ENCODE measurements at places on chromosomes 1 and 21.
A peak's percentile ranks its signal among the peaks of the same experiment; 100 is the strongest.

- DNase-seq, result peak; percentile 21
Measured at GRCh38 chr1:48203287-48203900, 19.1 kb upstream of the SLC5A9 start.

- peak; percentile 95 for DNase-seq
Measured at GRCh38 chr1:182614796-182615454, 10.7 kb upstream of the RGS16 start.

- DNase-seq, result peak; percentile 12
Measured at GRCh38 chr1:192831706-192832355, 23.0 kb downstream of the RGS2 start.

DNA sequence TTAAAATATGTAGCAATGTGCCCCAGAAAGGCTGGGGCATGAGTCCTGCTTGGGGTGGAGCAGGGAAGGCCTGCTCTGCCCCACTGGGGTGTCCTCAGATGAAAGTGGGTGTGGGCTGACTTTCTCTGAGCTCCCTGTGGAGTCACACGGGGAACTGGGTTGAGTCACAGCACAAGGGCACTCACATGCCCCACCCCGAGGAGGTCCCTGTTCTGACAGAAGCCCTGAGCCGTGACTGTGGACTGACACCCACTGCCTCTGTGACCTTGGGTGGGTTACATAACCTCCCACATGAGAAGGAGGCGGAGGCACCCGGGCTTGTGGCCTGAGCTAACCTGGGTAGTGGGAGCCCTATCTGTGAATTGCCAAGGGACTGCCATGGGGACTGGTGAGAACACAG, 52.5 kb upstream of the TINAGL1 start:
- no peak for DNase-seq

DNA sequence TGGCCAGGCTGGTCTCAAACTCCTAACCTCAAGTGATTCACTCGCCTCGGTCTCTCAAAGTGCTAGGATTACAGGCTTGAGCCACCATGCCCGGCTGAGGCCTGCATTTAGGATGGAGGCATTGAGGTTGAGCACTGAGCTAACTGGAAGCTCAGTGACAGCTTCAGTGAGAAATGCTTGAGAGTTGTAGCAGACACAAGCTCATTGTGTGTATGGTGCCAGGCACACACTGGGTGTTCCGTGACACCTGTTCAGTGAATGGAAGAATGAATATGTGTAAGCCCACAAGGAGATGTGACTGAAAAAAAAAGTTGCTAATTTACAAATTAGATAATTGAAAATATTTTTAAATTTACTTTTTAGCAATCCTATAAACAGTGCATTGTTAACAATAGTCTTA, 21.8 kb downstream of the LURAP1 start:
- DNase-seq, result no peak

- DNase-seq, result peak; percentile 36
Measured at GRCh38 chr1:112881742-112882127, 74.3 kb downstream of the SLC16A1 start.

GRCh38 chr21:29334717-29335428, 36.2 kb downstream of the BACH1 start:
- peak; percentile 56 for DNase-seq

- DNase-seq, result no peak
Measured at GRCh38 chr21:14952916-14953315, 111.9 kb downstream of the NRIP1 start.

GRCh38 chr1:59394706-59395425, 98.0 kb downstream of the FGGY start:
- no peak for DNase-seq

- DNase-seq, result peak; percentile 71
Measured at GRCh38 chr1:115641762-115642167, at the start of gene VANGL1. VANGL1 (plus strand) TSS chr1:115641970; CDS start chr1:115651414, 9,444 bp downstream.

DNA sequence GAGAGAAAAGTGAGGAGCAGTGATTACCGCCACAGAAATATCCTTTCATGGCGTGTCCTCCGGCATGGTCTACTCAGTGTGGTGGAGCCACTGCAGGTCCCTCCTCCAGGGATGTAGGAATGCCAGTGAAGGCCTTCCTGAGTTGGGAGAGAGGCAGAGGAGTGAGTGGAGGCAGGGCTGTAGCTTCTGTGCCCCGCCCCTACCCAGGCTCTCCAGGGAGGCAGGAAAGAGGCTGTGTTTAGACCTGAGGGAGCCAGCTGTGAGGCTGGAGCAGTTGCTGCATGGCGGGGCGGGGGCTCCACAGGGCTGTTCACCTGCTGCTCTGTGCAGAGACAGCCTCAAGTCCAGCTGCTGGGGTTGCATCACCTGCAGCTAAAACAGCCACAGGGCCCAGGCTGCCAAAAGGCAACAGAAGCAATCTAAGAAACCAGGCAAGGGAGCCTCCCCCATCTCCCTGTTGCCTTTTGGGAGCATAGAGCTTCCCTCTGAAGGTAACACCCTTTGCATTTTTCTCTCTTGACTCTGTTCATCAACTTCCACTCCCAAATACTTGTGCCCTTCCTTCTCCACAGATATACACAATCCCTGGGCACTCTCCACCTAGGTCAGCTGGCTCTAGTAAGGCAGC, 801 bp upstream of the ANXA9 start:
- DNase-seq, result peak; percentile 37

GRCh38 chr1:226638001-226638601, 89.5 kb downstream of the STUM start:
- DNase-seq, result no peak

DNA sequence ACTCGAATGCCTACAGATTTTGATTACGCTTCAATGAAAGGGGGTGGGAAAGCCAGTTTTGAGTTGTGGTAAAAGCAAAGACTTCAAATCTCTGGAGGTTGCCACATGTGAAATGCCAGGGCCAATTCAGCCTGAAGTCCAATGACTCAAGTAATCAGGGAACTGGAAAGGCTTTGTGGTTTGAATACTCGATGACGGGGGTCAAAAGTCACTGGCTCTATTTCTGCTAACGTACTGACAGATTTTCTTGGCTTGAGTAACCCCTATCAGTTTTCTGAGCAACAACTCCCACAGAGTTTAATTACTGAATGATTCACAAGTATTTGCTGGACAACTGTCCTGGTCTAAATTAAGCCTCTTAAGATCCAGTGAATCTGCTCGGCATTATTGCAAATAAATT, 152.2 kb downstream of the SIPA1L2 start:
- DNase-seq, result peak; percentile 98

DNA sequence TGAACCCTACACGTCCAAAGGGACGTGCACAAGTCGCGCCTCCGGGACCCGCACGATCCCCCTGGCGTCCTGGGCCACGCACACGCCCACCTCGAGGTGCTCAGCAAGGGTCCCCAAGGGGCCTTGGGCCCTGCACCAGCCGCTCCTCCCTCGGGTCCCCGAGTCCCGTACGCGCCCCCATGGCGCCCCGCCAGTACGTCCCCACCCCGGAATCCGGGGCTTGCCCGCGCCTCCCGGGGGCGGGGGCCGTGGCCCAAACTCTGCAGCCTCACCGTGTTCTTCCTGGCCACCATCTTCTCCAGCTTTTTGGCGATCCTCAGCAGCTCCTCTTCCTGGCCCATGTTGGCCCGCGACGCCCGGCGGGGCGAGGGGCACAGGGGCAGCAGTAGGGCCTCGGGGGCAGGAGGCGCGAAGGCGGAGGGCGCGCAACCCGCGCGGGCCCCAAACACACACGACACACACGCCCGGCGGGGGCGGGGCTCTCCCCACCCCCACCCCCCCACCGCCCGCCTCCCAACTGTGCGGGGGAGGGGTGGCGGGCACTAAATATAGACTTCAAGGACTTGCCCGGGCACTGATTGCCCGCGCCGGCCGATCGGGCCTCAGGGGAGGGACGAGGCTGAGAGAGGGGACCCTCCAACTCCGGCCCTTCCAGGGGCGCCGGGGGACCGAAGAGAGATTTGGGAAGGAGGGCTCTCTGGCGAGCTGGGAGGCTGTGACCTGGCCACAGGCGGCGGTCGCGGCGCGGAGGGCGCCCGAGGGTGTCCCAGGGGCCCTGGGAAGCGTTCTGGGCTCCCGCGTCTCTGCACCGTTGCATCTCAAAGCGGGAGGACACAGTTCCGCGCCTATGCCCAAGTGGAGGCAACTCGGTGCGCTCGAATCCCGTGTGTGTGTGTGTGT, at the start of gene TCEA3:
Gene TCEA3 (minus strand): TSS at position 456 of the 900 bp plus-strand sequence. CDS start 115 bp downstream, at position 341.
- peak; percentile 55 for DNase-seq

DNA sequence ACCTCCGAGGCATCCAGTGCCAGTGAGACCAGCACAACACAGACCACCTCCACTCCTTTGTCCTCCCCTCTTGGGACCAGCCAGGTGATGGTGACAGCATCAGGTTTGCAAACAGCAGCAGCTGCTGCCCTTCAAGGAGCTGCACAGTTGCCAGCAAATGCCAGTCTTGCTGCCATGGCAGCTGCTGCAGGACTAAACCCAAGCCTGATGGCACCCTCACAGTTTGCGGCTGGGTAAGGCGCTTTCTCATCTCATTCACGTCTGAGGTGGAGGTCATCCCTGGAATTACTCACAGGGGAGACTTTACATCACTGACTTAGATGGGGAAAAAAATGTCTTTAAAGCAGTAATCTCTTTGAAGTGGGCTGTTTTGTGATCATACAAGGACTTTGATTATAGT, 106.3 kb downstream of the CD247 start:
- DNase-seq, result no peak

DNA sequence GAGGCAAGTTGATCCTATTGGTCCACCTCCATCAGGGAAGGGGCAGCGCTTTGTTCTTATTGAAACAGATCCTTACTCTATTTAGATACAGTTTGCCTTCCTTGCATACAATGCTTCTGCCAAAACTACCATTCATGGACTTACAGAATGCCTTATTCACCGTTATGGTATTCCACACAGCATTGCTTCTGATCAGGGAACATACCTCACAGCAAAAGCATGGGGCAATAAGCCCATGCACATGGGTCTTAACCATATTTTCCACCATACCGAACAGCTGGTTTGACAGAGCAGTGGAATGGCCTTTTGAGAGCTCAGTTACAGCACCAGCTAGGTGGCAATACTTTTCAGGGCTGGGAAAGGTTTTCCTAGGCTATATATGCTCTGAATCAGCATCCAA, 544.8 kb upstream of the ADGRL4 start:
- peak; percentile 5 for DNase-seq

GRCh38 chr1:210705086-210705485, 376.4 kb downstream of the HHAT start:
- DNase-seq, result no peak

- DNase-seq, result no peak
Measured at GRCh38 chr1:100383743-100384405, 31.6 kb downstream of the CDC14A start.

GRCh38 chr1:243923292-243924171, 73.5 kb upstream of the AKT3 start:
- peak; percentile 37 for DNase-seq

DNA sequence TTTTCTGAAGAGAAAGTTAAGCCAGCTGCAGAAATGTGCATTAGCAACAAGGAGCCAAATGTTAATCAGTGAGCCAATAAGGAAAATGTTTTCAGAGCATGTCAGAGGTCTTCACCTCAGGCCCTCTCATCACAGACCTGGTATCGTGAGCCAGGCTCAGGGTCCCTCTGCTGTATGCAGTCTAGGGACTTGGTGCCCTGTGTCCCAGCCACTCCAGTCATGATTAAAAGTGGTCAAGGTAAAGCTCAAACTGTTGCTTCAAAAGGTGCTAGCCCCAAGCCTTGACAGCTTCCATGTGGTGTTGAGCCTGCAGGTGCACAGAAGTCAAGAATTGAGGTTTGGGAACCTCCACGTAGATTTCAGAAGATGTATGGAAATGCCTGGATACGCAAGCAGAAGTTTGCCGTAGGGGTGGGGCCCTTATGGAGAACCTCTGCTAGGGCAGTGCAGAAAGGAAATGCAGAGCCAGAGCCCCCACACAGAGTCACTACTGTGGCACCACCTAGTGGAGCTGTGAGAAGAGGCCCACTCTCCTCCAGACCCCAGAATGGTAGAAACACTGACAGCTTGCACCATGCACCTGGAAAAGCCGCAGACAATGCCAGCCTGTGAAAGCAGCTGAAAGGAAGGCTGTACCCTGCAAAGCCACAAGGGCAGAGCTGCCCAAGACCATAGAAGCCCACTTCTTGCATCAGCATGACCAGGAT, 1128.7 kb downstream of the AMY1C start:
- no peak for DNase-seq

- DNase-seq, result peak; percentile 50
Measured at GRCh38 chr1:108801101-108801500, 54.6 kb downstream of the STXBP3 start.

DNA sequence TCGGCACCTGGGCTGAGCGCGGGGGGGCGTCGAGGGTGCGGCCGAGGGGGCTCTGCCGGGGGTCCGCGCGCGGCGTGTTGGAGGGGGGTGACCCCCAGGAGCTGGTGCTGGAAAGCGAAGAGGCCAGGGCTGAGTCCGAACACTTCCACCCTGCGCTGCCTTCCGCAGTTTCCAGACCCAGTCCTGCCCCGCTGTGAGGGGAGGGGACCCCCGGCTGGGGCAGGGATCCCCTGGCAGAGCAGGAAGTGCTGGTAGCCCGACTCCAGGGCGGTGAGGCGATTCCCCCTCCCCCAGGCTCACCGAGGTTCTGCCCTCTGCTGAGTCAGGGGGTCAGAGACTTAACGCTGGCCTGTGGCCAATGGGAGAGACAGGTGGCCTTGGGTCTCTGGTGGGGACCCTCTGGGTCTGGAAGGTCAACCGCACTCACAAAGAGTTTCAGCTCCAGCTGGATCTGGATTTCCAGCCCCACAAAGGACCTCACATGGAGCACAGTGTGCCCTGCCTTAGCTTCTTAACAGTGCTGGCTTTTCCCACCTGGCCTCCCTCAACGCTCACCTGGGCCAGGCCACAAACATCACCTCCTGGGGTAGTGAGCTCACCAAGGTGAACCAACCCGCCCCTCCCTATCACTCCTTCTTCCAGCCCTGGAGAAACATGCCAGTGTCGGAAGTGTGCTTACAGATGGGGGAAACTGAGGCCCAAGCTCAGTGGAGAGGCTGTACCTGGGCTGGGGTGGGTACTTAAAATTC, 39.8 kb upstream of the SYNC start:
- DNase-seq, result no peak

GRCh38 chr1:37052120-37052519, 17.8 kb upstream of the GRIK3 start:
- no peak for DNase-seq

GRCh38 chr1:60974524-60975372, 107.6 kb upstream of the NFIA start:
- no peak for DNase-seq

Measured in EH (cell line).